ENCODE measurements at places on chromosomes 5 and 9.

DNA sequence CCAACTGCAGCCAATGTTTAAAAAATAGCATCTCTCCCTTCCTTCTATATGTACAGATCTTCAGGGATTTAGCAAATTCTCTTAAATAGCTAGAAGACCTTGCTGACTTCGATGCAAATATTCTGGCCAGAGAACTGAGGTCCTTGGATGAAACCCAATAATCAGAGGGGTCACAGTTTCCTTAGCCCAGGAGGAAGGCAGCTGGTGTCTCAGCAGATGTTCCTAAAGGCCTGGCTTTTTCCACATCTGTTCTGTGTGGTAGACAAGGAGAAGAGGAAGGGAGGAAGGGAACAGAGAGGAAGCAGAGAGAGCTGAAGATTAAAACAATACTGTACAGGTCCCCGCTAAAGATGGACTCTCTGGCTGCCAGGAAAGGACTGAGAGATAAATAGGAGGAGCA lies 33.1 kb downstream of the BOD1 start:
- no peak for DNase-seq

GRCh38 chr5:143395638-143396352 lies 7.7 kb downstream of the NR3C1 start:
- no peak for DNase-seq

GRCh38 chr5:88984040-88984439 lies 101.1 kb upstream of the MEF2C start:
- DNase-seq: no peak

DNA sequence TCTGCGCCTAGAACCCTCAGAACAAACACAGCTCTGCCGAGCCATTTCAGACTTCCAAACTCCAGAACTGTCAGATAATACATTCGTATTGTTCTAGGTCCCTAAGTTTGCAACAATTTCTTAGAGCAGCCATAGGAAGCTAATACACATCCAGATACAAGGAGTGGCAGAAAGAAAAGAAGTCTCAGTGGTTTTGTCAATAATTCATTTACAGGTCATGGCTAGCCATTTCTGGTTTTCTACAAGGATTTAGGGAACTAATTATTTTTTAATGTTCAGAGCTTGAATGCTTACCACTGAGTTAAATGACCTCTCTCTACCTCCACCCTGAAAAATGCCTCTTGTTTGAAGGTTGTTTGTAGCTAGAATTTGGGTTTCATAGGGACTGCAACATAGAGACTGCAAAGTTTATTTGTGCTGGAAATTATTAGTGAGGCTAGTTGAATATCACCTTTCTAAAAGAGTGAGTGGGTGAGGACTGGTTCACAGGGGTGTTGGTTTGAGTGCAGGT lies 15.5 kb upstream of the ERMP1 start:
- DNase-seq: no peak

DNA sequence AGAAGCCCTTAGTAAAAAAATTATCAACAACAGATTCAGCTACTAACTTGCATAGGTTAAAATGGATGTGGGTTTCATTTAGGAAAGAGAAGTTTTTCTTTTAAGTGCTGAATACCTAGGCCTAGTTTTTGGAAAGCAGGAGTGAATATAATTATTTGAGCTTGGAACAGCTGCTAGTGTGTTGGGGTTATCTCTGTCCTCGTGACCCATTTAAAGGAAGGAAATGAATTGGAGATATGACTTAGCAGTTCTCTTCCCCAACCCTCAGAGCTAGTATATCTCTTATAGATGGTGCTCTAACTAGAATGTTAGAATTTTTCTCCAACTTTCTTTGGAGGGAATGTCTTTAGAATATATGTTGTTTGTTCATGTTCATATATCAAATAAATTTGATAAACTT lies 38.6 kb downstream of the ZNF366 start:
- no peak for DNase-seq

DNA sequence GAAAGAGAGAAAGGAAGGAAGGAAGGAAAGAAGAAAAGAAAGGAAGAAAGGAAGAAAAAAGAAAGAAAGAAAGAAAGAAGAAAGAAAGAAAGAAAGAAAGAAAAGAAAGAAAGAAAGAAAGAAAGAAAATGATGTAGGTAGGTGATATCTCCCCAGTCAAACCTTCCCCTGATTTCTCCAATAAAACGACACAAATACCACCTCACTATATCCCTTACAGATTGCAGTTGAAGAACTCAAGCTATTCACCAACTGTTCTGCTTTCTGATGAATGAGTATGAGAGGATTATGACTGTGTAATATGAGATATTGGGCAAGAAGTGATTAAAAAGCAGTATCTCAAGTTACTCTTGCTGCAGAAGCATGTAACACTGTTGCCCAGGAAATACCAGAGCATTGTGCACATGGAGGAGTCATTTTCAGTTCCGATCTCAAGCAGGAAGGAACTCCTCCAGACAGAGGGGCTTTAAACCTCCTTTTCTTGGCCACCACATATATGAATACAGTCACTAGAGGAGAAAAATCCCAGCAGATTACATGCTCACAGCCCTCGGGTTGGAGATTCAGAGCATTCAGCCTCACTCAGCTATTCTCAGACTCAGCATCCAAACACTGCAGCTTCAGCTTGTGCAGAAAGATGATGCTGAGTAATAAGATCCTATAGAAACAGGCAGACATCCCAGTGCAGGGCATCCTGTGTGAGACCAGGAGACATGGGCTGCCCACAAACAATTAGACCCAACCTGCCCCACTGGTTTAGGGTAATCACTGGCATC lies 61.4 kb downstream of the UGCG start:
- DNase-seq: no peak

DNA sequence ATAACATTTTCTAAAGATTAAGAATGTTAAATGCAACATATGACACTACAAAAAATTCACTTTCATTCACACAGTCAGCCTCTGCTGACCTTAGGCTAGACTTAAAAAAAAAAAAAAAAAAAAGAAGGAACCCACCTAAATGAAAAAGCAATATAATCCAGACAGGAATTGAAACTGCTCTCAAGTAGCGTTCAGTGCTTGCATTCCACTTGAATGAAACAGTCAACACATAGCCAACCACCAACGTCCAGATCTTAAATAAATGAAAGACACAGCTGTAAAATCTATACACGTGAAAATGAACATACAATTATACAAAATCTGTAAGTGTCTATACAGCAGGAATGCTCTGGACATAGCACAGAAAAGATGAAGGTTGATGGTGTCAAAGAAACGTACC lies 11.4 kb downstream of the TMEM245 start:
- DNase-seq: no peak

DNA sequence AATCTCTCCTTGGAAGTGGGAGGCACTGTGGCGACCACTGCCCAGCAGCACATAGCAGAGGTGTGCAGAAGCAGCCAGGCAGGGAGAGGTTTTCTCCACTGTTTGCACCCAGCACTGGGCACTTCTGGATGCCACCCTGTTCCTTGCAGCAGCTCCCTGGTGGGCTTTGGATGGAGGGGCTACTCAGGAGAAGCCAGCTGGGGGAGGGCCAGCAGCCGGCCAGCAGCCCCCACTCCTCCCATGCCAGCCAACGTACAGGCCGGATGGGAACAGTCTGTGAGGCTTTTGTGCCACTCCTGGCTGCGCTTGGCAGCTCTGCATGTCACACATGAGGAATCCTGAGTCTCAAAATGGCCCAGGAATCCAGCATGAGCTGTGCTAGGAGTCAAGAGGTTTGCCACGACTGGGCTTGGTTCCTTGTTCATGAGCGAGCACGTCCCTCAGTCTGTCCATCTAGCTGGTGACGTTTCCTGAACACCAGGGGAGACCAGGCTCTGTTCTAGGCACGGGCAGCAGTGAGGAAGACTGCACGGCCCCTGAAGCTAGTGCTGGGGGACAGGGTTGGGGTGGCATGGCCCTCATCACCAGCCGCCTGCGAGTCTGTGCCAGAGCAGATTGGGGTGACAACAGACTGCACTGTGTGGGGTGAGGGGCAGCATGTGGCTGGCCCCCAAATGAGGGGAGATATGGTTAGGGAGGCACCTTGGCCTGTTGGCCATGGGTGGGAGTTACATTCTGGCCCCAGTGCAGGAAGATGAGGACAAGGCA lies 10.1 kb downstream of the PHF2 start:
- DNase-seq: no peak

DNA sequence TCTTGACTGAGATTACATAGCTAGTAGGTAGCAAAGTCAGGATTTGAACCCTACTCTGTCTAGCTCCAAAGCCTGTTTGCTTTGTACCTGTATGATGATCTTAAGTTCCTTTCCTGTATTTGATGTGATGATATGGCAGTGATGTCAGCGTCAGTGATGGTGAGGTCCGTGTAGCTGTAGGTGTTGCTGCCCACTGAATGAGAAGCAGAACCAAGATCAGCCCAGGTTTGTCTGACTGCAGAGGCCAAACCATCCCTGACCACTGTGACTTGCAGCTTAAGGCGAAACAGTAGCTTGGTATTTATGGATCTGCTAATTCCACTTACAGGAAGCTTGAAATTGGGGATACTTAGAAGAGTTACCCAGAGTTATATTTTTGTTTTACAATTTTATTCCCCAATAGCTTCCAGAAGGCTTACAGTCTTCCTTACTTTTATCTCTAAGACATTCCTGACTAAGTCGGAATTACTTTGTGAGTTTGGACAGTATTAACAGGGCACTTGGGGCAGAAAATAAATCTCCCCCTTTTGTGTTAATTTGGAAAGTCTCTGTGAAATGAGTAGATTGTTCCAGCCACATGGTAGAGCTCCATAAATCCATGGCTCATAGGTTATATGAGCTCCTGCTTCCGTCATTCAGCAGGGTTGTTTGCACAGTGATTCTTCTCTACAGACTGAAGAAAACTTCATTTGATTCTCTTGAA lies 273.4 kb downstream of the NR3C1 start:
- DNase-seq: no peak

DNA sequence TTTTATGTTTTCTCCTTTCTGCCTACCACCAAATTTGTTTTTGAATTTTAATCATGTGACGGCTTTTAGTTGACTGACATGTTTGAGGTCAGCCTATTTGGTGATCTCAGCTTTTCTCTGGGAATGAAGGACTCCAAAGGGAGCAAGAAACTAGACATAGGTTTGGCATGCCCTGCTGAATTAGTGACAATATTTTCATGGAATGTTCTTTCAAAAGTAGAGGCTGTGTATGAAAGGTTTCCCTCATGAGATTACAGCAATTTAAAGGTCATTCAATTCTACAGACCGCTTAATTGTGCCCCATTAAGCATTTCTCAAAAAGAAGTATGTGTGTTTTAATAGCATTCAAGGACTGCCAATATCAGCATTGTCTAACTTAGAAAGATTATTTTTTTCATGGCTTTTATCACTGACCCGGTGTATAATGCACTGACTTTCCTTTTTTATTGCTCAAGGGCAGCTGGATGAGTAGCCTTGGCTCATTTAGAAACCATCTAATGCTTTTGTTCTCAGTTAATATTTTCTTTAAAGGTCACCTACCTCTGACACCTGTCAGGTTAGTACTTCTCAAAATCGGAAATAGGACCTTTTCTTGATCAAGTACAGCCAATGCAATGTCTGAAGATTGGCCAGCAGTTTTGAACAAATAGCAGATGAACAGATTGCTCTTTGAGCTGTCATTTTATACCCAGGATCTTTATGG lies 8.1 kb upstream of the MLLT3 start:
- DNase-seq: no peak

DNA sequence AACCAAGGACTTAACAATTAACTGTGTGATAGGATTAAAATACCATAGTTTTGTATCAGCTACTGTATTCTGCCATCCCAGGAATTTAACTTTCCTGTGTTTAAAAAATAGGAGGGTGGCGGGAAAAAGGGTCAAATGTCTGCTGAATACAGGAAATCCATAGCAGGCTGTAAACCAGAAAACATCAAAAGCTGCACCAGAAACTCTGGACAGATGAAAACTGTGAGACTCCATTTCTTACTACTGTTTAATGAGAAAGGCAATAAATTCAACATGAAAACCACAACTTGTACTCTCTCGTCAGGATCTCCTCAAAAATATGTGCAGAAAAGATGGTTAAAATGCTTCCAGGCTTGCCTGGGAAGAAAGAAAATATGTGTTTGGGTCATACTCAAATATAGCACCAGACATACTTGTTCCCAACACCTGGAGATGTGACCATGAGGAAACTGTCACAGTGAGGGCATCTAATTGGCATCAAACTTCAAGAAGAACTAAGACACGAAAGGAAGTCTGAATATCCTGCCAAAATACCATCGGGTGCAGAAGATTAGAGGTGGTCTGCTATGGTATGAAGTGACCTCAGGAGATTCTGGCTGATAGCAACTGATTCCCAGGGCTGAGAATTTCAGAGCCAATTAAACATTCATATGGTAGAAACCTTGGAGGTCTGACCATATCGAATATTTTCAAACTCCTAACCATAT lies 164.7 kb upstream of the TARS1 start:
- DNase-seq: no peak

- DNase-seq: no peak
These were observed 1.2 kb downstream of the JAK2 start for GRCh38 chr9:4986296-4986695.

DNA sequence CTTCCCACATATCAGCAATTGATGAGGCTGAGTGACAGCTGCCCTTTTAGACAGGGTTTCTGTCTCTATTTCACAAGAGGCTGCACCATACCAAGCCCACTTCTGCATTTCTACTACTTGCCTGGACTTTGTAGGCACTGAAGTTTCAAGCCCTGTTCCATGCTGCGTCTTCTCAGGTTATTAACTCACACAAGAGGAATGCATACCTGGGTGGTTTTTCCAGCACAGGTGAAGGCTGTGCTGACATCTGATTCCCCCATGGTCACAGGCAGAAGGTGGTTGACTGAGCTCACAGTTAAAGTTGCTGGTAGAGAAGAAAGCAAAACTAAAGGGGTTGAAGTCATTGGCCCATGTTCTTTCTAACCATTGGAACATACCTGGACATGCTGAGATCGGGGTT lies 86.6 kb downstream of the MAMDC2 start:
- DNase-seq: no peak

- no peak for DNase-seq
These were observed 8.0 kb downstream of the BRD3 start for GRCh38 chr9:134059661-134060395.

- no peak for DNase-seq
These were observed 27.1 kb downstream of the GRAMD2B start for GRCh38 chr5:126450346-126450745.

DNA sequence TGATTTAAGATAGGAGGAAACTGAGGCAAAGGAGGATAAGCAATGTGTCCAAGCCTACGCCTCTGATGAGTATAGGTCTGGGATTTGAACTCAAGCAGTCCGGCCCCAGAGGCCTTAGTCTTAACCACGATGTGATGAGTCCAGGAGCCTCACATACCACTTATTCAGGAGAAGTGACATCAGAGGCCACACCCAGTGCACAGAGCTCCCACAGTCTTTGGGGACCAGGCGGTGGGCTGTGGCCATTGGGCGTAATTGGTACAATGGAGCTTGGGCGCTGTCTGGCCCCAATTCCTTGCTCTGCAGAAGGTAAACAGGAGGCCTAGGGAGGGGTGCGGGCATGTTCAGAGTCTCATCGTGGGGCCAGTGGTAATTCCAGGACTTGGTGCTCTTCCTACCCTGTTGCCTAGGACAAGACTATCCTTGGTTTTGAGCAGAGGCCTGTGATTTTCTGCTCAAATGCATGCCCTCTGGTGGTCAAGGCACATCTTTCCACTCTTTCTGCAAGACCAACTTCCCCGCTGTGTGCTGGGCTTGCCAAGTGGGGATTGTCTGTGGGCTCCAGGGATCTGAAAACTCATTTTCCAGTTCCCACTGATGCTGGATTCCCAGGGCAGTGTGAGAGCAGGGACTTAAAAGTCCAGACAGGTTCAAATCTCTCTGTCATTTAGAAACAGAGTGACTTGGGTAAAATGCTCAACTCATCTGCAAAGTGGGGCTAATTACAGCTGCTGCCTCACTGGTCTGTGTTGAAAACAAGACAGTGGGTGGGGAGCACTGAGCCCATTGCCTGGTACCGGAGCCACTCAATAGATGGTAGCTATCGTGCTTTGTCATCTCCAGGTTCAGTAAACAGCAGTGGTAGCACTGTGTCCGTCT lies 15.8 kb downstream of the NDST1 start:
- DNase-seq: no peak

- DNase-seq: no peak
These were observed 33.2 kb upstream of the DMXL1 start for GRCh38 chr5:119037496-119038215.
